ENCODE measurements at places on chromosomes 7 and 10.

GRCh38 chr10:13238271-13239077 is 4.3 kb upstream of the UCMA start:
- DNase-seq, result no peak

- no peak for DNase-seq
These were observed 22.3 kb downstream of the BRAF start for GRCh38 chr7:140902303-140902953.

DNA sequence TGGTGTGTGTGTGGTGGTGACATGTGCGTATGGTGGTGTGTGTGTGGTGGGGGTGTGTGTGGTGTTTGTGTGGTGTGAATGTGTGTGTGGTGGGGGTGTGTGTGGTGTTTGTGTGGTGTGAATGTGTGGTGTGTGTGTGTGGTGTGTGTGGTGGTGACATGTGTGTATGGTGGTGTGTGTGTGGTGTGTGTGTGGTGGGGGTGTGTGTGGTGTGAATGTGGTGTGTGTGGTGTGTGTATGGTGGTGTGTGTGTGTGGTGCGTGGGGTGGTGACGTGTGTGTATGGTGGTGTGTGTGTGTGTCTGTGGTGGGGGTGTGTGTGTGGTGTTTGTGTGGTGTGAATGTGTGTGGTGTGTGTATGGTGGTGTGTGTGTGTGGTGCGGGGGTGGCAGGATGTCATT is 453.1 kb downstream of the DNAJB6 start:
- DNase-seq, result no peak

DNA sequence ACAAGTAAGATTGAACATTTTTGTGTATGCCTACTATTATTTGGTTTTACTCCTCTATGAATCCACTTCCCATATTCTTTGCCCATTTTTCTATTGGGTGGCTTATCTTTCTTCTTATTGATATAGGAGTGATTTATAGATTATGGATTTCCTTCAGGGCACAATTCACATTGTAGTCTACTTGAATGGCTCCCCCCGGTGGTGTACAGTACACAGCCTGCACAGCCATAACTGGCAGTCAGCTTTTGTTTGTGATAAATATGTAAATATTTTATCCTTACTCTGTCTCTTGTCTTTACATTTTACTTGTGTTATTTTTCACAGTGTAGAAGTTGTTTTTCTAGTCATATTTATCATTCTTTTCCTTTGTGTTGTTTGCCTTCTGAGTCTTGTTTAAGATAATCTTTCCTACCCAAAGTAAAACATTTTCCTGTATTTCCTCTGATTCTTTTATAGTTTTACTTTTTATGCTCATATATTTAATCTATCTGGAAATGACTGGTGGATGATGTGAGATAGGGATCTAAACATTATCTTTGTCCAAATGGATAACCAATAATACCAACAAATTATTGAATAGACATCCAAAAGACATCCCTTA is 23.9 kb upstream of the CALD1 start:
- DNase-seq, result peak; percentile 56

DNA sequence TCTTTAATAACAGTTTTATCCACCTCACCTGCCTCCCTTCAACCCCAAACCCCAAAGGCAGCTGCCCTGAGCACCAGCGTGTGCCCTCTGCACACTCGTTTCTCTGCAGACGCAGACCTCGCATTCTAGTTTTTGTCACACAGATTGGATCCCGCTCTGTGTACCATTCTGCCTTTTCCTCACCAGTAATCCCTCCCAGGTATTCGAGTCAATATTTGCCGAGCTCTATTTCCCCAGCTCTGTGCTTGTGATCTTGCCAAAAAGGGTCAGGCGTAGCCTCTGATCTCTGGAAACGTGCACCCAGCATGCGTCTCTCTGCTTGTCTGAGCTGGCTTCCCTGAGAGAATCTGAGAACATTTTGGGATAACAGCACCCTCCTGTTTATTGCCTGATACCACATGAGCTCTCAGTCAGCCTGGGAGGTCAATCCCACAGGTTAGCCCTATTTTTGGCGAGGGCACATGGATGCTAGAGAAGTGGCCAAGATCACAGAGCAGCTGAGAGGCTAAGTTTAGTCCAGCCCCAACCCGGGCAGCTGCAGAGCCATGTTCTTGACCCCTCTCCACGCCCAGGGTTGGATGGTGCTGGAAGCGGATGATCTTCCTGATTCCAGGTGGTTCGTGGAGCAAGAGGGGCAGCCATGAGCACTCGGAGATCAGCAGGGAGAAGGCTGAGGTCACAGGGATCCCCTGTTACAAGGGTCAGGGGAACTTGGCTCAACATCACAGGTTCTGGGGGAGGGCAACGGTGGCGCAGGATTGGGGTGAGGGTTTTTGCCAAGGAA is 29.1 kb downstream of the FOXL3 start:
- DNase-seq, result no peak

DNA sequence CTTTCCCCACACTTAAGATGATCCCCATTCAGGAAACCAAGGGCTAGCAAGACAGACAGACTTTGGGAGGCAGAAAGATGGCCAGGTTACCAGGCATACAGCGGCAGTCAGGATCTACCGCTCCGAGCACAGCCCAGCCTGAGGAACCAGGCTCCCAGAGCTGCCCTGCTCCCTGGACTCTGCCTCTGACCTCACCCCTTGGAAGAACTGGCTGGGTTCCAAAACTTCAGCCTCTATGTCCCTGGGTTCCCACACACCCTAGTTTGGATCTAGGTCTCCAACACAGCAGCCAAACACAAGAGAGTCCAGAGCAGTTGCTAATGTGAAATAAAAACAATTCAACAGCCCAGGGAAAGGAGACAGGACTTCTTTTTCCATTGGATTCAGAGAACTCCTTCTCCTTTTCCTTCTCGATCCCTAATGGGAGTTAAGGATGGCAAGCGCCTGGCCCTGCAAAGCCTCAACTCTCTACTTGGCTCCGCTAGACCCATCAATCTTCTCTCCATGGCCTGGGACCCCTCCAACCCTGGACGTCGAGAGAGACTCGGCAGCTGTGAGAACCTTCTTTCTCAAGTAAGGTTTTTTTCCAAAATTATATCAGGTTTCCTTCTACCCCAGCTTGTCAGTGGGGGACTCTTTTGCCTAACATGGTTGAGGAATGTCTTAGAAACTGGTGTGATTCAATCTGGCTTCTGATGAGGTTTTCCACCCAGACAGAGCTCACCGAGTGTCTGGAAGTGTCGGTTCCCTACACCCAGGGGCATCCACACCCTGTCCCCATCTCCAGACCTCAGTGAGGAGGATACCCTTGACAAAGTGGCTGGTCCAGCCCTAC is 219.6 kb downstream of the KCNMA1 start:
- DNase-seq, result no peak

GRCh38 chr7:47180516-47180826 is 401.4 kb downstream of the TNS3 start:
- no peak for DNase-seq

GRCh38 chr10:18113881-18114280 is 26.3 kb upstream of the CACNB2 start:
- peak; percentile 33 for DNase-seq

DNA sequence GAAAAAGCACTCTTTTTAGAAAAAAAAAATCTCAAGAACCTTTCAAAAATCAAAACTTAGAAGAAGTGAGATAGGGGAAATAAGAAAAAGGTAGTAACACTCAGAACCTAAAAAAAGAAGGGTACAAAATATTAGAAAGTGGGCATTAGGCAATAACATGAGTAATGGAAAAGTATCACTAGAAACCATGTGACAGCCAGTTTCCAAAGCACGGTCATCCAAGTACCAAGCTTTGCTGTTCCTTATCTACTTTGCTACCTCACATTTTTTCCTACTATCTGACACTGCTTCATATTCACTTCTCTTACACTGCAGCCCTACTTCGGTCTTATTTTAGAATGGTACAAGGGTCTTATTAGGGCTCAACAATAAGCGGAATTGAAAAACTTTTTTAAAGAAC is 30.3 kb downstream of the IMMP2L start:
- no peak for DNase-seq

- peak; percentile 25 for DNase-seq
These were observed 205.8 kb downstream of the HECW1 start for GRCh38 chr7:43318188-43318770.

DNA sequence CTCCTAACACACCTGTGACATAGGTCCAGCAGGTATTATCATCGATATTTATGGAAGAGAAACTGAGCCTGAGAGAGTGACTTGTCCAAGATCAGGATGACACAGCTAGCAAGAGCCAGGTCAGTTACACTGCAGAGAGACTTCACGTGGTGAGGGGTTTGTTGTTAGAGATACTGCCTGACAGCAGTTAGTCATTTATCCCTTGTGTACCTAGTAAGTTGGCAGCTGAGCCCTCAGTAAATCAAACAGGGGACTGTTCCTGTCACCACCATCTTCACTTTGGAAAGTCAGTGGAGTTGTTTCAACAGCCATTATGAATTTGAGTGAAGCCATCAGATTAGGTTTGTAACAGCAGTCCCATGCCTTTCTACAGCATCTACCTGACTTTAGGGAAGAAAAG is 87.5 kb upstream of the GATA3 start:
- no peak for DNase-seq

DNA sequence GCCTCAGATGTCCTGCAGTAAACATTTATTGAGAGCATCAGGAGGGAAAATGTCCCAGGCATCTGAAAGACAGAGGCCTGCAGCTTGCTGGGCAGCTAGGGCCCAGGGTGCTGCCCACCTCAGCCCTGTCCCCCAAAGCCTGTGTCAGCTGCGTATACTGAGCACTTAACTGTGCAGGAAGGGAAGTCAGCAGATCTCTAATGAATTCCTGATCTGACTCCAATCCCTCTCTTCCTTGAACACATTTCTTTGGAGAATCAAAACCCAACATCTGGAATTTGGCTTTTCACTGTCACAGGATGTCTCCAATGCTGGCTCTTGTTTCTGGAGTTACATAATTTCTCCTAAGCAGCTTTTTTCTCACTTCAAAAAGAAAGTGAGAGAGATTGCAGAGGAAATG is 364.7 kb upstream of the NFE2L3 start:
- no peak for DNase-seq

DNA sequence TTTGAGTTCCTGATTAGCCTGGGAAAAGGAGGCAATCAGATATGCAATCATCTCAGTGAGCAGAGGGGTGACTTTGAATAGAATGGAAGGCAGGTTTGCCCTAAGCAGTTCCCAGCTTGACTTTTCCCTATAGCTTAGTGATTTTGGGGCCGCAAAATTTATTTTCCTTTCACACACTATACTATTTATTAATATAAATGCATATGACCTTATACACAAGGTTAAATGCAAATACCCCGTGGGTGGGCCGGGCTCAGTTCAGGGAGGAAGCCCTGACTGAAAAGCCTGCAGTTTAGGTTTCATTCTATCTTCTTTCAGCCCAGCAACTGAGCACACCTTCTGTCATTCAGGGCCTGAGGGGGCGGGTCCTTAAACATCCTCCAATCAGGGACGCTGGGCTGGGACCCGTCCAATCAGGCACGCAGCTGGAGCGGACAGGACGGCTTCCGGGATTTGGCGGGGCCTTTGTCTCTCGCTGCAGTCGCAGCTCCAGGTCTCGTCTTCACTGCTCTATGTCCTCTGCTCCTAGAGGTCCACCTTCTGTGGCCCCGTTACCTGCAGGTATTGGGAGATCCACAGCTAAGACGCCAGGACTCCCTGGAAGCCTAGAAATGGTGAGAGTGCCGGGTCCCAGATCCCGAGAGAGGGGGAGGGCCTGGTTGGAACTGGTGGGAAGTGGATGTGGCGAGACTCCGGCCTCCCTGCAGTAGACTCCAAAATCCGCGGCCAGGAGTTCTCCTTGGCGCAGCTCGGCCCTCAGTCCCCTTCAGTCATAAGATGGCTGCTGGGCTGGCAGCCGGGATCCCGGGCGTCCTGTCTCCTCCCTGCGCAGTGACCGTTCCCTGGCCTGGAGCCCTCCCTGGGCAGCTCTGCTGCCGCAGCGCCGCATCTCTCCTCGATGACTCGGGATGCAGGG is at the start of gene ZNF273:
ZNF273 (plus strand) TSS at position 468 of the 916 bp plus-strand sequence; CDS start at position 513, 45 bp downstream.
- peak; percentile 89 for DNase-seq

DNA sequence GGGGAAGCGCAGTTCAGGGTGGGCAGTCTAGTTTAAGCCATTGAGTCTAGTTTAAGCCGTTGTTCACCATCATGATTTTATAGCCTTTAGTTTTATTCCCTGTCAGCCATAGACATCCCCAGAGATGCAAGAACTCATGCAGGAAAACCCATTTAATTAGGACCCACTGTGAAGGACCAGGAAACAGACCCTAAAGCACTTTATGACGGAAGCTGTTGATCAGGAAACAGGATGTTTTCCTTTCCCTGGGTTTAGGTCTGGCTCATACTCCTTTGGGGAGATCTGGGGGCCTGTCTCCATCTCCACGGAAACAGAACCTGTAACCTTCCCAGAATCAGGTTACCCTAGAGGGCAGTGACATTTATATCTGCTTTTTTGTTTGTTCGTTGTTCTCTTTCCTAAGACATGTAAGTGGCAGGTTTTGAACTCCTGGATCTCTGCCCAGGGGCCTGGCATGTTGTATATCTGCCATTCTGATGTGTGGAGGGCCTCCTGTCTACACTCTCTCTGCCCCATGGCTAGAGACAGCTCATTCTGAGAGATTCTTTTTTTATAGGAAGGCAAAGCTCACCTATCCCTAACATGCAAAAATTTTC is 657.2 kb upstream of the GALNT17 start:
- DNase-seq, result no peak

DNA sequence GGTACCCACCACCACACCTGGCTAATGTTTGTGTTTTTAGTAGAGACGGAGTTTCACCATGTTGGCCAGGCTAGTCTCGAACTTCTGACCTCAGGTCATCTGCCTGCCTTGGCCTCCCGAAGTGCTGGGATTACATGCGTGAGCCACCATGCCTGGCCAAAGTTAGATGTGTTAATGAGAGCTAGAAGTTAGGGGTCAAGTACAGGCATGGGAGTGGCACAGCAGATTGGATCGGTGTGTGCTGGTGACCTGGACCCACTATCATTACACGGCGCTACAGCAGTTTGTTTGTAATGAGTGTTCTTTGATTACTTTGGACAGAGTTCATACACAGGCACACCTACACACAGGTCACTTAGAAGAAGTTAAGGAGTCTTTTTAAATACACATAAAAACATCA is 36.7 kb downstream of the DNAJB6 start:
- DNase-seq, result no peak

GRCh38 chr10:25107756-25108155 is 67.0 kb upstream of the GPR158 start:
- DNase-seq, result no peak

DNA sequence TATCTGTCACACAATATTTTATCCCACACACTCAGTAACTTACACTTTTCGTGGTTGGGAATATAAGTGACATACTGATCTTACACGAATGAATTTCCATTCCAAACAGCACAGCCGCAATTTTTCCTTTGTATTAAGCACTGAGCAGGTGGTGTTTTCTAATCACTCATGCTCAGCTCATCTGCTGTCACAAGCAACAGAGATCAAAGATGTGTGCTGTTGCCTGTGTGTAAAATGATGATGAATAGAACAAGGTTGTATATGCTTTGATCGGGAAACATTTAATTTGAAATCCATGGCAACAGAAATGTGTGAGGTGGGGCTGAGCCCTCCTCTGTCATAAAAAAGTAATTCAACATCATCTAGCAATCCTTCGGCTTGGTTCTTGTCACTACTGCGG is 927.7 kb upstream of the MBL2 start:
- no peak for DNase-seq

DNA sequence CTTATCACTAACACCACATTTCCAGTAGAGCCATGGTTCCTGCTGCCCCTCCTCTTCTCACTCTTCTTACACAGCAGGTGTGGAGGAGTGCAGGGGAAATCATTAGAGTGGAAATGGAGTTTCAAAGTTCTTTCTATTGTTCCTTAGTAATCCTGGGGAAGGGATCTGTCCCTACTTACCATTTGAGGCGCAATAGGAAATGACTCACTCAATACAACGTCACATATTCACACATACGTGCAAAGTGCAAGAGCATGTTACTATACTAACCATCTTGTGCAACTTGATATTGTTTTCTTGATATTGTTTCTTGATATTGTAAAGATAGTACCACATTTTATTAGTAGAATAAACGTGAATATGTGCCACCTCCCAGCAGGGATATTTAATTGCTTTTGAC is 1010.2 kb downstream of the DNAJB9 start:
- no peak for DNase-seq

All from astrocyte of the spinal cord (primary cell).